Suppressor macrophage treated with lipopolysaccharide for 1 hour (primary cell): ENCODE measurements at places on chromosomes 4 and X.

DNA sequence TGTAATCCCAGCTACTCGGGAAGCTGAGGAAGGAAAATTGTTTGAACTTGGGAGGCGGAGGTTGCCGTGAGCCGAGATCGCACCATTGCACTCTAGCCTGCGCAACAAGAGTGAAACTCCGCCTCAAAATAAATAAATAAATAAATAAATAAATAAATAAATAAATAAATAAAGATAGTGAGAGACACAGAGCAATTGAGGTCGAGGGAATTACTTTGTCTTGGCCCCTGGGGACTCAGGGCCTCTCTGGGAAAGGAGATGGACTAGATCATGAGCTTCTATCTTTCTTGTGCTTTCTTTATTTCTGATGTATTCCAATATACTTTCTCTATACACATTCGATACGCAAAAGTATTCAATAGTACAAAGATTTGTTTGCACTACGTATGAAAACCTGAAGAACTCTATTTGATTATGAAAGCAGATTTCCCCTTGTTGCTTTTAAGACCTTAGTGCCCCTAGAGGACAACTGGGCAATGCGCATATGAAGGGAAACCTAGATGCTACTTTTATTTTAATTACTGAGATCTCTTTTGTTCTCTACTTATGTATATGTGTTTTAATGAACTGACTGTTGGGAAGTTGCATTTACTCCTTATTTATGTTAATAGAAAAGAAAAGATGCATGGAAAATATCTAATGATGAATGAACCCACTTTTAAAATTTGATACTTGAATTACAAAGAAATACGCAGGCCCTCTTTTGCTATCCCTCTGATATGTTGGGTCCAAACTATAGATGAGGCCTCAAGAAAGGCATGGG is 12.8 kb upstream of the ELOVL6 start:
- peak; percentile 70 for DNase-seq

GRCh38 chrX:129701624-129702069 is 37.1 kb upstream of the XPNPEP2 start:
- DNase-seq: no peak

DNA sequence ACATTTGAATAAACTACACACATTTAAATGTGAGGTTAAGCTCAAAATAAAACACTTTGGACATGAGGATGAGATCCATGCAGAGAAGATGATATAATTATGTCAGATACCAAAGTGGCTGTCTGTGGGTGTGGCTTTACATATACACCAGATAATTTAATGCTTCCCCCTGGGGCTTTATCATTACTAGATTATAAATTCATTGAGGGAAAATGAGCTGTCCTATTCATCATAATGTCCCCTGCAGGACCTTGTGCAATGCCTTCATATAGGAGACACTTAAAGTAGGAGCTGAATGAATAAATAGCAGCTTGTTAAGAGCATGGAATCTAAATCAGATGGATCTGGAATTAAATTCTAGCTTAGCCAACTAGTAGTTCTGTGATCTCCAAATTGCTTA is 49.7 kb downstream of the OTC start:
- no peak for DNase-seq

GRCh38 chr4:144716778-144717177 is 70.8 kb downstream of the HHIP start:
- no peak for DNase-seq

GRCh38 chrX:44451056-44451455 is 91.6 kb downstream of the FUNDC1 start:
- no peak for DNase-seq

DNA sequence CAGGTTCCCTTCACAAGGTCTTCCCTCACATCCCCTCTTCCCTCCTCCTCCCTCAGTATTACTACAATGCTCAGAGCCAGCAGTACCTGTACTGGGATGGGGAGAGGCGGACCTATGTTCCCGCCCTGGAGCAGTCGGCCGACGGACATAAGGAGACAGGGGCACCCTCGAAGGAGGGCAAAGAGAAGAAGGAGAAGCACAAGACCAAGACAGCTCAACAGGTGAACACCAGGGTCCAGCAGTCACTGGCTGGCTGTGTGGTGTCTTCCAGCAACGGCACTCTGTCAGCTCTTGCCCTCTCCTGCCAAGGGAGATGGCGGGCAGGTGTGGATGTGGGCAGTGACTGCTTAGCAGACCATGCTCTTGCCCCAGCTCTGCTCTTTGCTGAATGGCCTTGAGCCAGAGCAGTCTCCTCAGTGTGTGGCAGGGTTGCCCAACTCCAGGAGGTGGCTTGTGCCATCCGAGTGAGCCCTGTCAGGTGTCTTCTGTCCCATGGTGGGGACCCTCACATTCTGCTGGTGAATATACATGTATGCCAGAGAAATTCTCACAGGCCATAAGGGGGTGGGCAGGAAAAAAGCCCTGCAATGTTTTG is 11.4 kb upstream of the UBA1 start:
- no peak for DNase-seq

DNA sequence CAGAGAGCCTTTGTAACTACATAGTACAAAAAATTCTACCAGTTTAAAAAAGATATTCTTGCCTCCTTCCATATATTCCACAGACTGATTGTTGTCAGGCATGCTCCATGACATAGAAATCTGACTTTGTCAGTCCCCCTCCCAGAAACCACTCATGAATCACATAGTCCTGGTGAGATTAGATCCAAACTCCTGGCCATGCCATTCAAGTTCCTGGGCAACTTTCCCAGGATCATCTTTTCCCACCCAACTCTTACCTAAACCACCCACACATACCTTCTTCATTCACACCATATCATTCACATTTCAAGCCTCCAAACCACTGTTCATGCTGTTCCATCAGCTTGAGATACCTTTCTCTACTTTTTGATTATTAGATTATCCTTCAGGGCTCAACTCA is 46.4 kb downstream of the SLC16A2 start:
- DNase-seq: no peak

DNA sequence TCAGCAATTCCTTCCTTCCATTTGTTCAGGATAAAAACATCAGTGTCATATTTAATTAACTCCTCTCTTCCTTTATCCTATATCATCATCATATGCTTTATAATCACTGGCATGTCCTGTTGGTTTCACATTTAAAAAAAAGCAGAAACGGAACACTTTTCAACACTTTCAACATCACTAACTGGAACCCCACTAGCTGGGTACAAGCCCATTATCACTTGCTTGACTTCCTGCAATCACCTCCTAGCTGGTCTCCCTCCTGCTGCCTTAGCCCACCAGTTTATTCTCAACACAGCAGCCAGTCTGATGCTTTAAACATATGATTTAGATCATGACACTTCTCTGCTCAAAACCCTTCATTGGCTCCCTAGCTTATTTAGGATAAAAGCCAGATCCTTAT is 116.4 kb upstream of the LSM6 start:
- peak; percentile 51 for DNase-seq

DNA sequence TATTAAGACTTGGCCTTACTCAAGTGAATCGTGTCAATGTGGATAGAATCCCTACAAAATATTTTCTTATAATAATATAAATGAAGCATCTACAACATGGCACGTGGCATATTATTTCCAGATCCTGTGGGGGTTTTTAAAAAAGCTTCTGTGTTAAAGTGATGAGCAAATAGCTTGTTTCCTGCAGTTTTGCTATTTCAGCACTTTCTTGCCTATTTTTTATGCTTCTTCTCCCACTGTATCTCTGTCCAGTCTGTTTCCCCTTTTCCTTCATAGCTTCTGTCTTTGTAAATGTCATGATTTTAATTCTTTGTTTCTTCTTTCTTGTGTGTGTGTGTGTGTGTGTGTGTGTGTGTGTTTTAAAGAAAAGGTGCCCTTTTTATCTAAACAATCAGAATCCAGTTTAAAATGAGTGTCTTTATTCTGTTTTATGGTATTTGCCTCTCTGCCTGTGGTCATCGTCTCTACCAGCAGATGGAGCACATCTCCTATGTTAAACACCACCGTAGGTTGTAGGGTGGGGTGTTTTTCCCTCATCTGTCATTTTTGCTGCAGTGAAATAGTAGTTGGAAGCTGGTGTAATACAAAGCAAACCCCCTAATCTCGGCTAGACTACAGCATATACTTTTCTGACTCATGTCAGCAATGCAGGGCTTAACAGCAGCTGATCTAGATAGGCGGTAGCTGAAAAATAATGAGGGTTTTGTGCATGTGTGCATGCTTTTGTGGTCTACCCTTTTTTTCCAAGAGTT is 33.1 kb downstream of the FTHL17 start:
- DNase-seq: peak; percentile 57

- no peak for DNase-seq
These were observed 143.5 kb downstream of the GALNTL6 start for GRCh38 chr4:171956678-171957077.

- DNase-seq: peak; percentile 90
These were observed 2.7 kb upstream of the TIMP1 start for GRCh38 chrX:47579537-47579936.

- no peak for DNase-seq
These were observed 1639.6 kb upstream of the PCDH10 start for GRCh38 chr4:131509521-131509920.

DNA sequence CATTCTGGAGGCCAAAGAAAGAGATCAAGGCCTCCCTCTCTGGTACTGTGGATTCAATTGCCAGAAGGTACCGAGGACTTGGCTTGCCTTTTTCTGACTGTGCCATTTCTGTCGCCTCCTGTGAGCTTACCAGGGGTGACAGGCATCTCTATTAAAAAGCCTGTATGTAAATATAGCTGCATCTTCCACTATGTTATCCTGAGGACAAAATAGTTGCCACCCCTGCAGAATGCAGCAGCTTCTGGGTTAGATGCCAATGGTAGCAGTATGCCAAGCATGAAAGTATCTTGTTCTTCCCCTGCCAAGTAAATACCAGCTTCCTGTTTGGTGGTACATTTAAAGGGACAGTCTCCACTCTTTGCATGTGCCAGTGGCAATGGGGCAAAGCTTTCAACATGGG is 10.7 kb downstream of the TRPC5OS start:
- DNase-seq: no peak

DNA sequence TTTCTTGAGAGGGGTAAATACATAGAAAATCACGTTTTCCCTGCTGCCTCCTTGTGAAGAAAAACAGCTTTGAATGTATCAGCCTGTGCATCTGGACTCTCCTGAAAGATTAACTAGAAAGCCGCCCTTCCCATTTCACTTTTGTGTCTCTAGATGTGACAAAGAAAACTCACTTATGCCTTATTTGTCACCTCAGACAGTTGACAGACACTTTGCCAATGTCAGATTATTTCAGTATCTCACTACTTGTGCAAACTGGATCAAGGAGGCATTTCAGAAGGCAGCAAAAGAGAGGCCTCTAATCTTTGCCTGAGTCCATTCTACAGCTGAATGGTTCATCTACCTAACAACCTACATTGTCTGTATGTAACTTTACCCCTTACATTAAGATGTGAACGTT is 754.9 kb downstream of the RPA4 start:
- no peak for DNase-seq

DNA sequence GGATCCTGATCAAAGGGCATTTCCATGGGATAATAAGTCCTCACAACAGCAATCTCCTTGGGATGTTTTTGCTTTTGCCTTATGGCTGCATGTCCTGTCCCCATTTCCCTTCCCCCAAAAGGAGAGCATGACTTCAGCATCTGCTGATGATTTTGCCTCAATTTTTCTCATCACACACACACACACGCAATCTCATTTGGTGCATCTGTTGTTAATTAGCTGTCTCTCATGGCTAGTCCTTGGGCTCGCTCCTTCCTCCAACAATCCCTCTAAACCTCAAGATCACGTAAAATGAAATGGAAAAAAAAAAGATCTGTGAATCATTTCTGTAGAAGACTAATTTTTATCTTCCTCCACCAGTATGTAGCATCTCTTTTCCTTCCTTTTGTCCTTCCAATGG is 153.6 kb downstream of the RBMX2 start:
- no peak for DNase-seq

- no peak for DNase-seq
These were observed 28.8 kb upstream of the EGFL6 start for GRCh38 chrX:13540602-13541001.

DNA sequence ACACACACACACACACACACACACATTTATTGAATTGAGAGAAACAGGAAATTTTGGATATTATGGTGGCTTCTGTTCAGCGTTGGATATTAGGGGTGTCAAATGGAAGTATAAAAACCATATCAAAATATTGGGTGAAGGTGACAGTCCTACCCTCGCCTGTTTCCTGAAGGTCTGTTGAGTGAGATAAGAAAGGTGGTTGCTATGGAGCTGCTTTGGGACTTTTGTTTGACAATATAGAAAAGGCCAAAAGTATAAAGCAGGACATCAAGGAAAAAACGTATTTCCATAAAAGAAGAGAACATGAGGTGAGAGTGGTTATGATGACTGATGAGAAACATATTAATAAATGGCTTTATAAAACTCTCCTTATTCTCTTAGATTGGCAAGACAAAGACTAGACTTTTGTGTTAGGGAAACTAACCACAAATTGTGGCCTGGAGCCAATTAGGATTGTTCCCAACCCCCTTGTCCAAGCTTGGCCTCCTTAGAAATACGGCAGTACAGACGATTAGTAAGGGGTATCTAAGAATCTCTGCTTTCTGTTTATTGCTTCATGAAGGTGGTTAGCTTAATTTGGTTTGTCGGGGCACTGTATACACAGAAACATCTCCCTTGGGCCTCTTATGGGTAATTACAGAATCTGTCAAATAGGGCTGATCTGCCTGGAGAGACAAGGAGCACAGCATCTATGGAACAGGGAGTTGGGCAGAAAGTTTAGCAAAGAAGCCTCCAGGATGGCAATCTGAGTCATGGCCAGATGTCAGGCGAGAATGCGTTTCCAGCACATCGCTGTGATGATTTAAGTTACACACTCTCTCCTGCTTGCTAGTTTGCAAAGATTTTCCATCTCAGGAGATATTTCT is 198.0 kb downstream of the CBR4 start:
- DNase-seq: no peak

DNA sequence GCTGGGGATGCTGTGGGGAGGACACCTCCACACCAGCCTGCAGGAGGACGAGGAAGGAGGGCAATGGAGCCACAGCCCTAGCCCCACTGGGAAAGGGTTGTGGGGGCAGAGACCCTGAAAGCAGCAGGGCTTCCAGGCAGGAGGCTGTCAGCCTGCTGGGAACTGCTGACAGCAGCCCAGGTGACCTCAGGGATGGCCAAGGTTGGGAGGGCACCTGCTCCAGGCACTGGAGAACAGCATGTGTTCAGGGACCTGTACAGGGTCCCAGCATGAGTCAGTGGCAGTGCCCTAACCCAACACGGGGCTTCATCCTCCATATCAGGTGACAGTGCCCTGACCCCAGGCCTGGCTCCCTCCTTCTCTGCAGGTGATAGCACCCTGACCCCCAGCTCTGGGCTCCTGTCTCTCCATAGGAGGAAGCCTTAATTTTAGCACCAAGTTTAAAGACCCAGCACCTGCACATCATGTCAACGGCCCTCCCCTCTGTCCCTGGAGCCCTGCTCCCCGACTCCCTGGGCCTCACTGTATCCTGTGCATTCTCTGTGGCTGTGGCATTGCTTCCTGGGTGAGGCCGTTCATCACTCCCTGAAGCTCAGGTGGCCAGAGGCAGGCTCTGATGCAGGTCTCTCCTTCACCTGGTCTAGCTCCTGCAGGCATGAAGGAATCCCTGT is 66.3 kb downstream of the CRMP1 start:
- no peak for DNase-seq

- no peak for DNase-seq
These were observed 75.4 kb downstream of the MBNL3 start for GRCh38 chrX:132413459-132413858.
